ENCODE measurements at places on chromosomes 2 and 18.

GRCh38 chr2:18167871-18168270 lies 289.4 kb downstream of the KCNS3 start:
- no peak for DNase-seq

DNA sequence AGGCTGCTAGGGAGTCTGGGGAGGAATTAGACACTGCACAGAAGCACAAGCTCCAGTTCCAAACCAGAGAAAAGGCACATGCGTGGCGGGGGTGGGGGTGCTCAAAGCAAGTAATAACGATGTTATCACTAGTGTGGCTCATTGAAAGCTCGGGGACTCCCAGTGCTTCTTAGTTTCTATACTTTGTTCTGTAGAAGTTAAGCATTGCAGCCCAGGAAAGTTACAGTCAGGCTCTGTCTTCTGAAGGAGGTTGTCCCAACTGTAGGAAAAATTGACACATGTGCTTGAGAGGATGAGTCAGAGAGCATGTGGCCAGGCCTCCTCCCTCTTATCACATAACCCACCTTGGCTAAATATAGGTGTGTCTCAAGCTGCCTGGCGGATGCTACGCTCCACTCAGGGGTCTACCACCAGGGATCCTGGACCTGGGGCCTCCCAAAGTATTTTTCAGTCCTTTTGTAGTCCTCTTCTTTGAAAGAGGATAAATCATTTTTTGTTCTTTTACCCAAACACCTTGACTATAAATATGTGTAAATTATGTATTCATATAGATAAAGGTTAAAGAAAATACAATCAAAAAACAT lies 3.8 kb downstream of the GALNT5 start:
- DNase-seq, result peak; percentile 69

- peak; percentile 90 for DNase-seq
Observed at GRCh38 chr2:150255528-150255927, 231.9 kb downstream of the RND3 start.

DNA sequence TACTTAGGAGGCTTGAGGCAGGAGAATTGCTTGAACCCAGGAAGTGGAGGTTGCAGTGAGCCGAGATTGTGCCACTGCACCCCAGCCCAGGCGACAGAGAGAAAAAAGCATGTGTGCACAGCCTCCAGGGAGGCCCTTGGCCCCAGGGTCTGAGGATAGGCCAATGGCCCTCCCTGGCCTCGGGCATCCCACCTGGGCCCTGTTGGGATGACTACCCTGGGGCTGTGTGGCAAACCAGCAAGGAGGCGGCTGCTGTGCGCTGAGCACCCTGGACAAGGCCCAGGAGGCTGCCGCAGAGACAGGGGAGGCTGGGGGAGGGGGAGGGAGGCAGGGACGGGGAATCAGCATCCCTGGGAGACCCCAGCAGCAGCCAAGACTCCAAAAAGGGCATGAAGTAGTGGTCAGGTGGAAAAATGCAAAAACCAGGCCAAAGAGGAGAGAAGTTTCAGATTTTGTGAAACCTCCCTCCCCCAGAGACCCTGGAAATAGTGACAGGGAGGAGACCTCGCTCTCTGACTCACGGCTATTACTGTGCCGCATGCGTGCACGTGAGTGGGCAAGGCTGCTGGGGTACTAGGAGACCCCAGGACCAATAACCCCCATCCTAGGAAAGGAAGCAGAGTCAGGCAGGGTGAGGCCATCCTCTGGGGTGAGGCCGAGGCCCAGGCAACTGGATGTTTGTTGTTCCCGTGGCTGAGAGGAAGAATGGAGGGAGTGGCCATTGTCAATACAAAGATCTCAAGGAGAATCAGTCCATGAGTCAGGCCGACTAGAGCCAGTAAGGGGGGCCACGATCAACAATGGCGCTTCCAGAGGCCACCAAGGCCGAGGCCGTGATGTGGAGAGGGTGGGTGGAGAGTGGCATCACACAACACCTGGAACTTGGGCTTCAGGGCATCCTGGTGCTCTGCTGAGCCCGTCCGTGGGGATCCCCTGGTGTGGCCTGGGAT lies 16.0 kb upstream of the B3GNT7 start:
- DNase-seq, result no peak

- DNase-seq, result no peak
Observed at GRCh38 chr2:112831946-112832840, 4.4 kb downstream of the IL1B start.

GRCh38 chr2:52498077-52498750 lies 1269.4 kb upstream of the CHAC2 start:
- DNase-seq, result no peak

GRCh38 chr2:72543497-72544216 lies 282.2 kb downstream of the EXOC6B start:
- no peak for DNase-seq

DNA sequence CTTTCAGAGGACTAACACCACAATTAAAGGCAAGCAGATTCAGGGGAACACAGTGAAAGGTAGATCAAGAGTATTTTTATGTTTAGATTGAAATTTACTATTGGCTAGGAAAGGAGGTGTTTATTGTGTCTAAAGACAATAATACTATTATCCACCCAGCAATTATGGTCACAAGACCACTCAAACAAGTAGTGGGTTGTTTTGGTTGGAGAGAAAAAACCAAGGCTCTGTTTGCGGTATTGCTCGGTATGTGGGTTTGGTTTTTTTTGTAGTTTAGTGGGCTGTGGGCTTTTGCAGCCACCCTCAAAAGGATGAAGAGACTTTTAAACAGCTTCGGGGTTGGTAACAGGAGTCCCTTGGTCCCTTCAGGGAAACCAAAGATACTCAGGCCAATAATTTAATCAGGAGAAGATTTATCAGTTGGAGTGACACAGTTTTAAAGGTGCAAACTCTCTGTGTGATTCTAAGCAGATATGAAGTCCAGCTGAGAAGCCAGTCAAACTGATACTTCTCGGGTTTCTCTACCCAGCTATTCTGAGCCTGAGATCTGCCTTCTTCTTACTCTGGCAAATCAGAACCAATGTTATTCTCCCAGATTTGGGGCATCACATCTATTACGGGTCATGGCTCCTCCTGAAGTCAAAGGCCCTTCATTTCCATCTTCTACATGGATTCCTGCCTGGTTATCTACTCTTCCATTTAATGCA lies 55.3 kb downstream of the DCC start:
- no peak for DNase-seq

GRCh38 chr2:216987252-216987821 lies 127.5 kb upstream of the TNP1 start:
- no peak for DNase-seq

- DNase-seq, result no peak
Observed at GRCh38 chr2:186170693-186171092, 315.4 kb upstream of the ZC3H15 start.

DNA sequence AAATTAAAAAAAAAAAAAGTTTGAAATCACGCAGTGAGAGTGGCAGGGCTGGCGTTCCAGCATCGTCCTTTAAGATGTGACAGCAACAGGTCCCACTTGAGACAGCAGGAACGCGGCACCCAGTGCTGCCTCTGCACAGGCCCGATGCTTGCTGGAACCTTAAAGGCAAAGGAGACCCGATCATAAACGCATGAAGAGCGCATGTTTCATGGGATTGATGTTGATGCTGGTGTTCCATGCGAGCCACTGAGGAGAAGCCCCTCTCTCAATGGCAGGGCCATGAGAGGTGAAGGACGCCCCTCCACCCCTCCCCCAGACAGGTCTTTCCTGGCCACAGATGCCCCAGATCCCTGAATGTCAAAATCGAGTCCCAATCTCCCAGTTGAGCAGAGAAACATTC lies 17.9 kb upstream of the ALPI start:
- DNase-seq, result no peak

- no peak for DNase-seq
Observed at GRCh38 chr18:75592527-75592926, 165.0 kb upstream of the SMIM21 start.

All from EH (cell line).